Activated CD8-positive, alpha-beta T cell treated with anti-CD3 and anti-CD28 coated beads for 36 hours (primary cell): ENCODE measurements at places on chromosomes 4 and X. TPM values are rescaled to one million over a fixed set of nuclear protein-coding genes. Genes with fewer than 3 reads are reported as not detected.

- no peak for DNase-seq
These were observed 82.5 kb downstream of the GPAT3 start for GRCh38 chr4:83618431-83618830.

DNA sequence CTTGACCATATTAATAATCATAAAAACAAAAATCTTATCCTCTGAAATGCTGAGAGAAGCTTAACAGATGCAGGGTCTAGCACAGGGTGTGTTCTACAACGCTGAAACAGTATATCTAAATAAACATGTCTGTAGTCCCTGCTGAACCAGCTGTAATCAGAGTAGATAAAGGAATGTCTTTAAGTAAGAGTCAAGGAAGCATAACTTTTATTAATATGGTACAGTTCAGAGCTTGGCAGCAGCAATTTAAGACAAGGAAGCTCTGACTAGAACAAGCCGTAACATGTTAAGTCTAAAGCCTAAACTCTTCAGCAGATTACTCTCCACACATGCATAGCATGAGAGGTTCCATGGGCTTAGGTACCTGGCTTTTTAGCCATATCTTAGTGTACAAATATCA, 36.1 kb downstream of the NFKB1 start:
- DNase-seq: no peak

GRCh38 chr4:17780501-17781299, 721 bp downstream of the FAM184B start:
- DNase-seq: no peak

DNA sequence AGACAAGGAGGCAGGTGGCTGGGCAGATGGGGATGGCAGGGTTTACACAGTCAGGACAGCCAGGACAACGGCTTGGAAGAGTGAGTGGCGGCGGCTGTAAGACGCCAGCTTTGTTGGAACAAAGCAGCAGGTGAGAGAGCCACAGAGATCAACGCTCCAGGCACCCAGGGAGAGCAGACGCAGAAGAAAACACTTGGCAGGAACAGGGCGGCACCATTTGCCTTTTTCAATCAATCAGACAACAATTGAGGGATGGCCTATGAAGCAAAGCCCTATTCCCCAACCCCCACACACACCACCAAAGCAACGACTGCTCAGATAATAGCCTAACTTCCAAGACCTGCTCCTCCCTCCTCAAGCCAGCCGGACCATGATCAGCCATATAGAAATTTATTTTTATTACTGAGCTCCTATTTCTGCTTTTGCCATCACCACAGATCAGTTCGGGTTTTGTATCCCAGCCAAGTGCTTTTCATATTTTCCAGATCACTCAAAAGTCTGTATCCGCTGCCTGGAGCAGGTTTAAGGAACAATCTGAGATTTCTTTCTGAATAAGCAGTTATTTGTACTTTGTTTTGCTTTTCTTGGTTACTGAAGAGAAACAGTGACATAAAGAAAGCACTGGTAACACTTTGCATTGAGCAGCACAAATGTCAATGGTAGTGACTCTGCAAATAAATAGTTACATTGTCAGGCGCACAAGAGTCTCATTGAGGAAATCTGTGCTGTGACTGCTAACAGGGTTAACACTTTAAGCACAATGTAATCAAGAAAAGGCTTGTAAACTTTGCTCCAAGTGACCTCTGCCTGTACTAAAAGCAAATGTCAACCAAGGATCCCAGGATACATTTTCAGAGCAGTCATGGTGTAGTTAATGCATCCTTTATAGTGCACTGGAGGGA, 81.8 kb upstream of the RBPJ start:
- DNase-seq: no peak

PCSK1N gene
- total RNA-seq: 1.4 TPM

DNA sequence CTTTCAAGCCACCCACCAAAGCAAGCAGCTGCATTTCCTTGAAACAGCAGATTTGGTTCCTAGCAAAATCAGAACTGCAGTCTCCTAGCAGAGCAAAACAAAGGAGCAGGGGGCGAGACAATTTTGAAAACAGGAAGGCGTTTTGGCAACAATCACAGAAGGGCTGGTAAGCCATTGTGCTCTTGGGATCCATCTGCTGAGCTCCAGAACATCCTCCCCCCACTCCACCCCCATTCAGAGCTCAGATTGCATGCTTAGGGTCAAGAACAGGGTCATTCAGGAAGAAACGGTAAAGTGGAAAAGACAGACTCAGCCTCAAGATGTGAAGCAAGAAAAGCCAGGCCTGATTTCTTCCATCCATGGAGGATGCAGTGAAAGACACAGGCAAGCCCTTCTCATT, 7.6 kb upstream of the PCDH19 start:
- no peak for DNase-seq

- DNase-seq: no peak
These were observed 146.4 kb downstream of the FHIP1A start for GRCh38 chr4:151555151-151555945.

- no peak for DNase-seq
These were observed 36.7 kb downstream of the DIAPH2 start for GRCh38 chrX:96721354-96721753.

DNA sequence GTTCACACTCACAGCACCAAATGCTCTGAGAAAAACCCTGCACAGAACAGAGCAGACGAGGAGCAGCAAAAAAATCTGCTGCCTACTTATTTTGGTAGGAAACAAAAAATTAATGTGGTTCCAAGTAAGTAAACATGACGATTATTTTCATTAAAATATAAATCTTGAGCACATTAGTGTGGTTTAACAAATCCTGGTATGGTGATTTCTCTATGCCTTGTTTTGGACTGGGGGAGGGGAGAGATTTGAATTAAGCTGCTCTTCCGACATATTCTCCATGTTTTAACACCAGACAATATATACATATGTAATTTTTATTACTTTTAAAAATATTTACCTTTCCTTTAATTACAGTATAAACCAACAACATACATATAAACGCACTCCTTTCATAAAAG, 1.8 kb downstream of the CAMK2D start:
- DNase-seq: no peak

DNA sequence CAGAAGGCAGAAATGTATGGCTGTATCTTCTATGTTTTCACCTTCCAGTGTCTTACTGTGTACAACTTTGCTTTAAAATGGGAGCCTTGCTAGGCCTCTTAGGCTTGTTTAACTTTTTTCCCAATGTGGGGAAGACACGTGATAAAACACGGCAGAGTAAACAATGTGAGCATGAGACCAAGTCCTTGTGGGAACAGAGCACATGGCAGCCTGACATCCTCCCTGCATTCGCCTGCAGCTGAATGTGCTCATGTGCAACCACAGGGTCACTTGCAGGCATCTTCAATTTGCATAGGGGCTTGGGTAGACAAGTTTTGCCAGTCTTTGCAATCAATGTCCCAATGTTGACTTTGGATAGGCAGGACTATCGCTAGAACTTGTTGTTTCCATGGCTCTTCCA, 91.8 kb downstream of the CCNG2 start:
- DNase-seq: no peak

GRCh38 chr4:149751174-149751573, 64.5 kb downstream of the IQCM start:
- DNase-seq: no peak

DNA sequence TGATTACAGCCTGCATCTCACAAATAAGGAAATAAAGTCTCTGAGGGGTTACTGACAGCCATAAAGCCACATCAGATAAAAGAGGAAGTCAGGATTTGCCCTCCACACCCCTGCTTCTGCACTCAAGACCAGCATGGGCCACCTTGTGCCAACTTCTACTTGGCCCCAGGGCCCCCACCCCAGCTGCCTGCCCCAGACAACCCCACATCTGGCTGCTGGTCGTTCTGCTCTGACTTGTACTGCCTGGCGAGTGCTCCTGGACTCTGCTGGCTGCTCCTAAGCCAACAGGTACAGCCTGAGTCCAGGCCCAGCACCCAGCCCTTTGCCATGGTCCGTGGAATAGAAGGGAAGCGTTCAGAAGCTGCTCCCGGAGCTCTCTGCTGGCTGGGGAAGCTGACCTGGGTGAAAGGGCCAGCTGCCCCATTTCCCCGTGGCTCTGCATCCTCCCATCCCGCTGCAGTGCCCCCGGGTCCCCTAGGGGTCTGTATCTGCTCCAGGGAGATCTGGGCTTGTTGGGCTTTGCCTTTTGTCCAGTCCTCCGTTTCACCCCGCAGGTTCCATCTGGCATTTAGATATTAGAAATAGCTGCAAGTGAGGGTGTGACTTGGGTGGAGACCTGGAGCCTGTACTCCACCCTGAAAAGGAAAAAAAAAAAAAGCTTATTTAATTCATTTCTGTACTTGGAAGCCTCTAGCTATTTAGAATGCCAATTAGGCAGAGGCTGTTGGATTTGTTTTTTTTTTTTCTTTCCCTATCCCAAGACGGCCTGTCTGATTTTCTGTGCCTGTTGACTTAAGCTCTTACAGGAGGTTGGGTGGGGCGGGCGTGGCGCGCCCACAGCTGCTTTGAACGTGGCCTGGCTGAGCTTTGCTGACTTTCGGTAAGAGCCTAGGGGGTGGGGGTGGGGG, 194.7 kb downstream of the PTTG2 start:
- peak; percentile 17 for DNase-seq

DNA sequence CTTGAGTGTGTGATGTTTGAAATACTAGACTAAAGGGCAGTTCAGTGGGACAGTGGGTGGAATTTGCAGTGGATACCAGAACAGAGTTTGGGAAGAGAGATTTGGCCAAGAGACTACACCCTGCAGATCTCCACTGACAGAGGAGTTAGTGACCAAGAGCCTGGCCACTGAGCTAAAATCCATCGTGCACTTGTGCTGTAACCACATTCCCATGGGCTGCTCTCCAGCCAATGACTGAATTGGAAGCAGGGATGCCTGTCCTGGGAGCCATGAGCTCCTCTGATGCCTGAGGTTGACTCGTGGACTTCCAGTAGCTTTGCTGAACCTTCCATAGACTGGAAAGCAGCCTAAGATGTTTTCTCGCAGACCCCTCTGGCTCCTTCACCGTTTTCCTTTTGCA, 296.1 kb downstream of the TRIML1 start:
- DNase-seq: no peak

SPINK2 gene
- not detected for total RNA-seq

- DNase-seq: no peak
These were observed 341.2 kb upstream of the BOD1L1 start for GRCh38 chr4:13968723-13969122.

CLDN2 gene
- not detected for total RNA-seq

- DNase-seq: no peak
These were observed 51.0 kb upstream of the RASGEF1B start for GRCh38 chr4:81522711-81523110.

GPRIN3 gene
- total RNA-seq: 10.6 TPM

CCDC120 gene
- total RNA-seq: 3.7 TPM

DNA sequence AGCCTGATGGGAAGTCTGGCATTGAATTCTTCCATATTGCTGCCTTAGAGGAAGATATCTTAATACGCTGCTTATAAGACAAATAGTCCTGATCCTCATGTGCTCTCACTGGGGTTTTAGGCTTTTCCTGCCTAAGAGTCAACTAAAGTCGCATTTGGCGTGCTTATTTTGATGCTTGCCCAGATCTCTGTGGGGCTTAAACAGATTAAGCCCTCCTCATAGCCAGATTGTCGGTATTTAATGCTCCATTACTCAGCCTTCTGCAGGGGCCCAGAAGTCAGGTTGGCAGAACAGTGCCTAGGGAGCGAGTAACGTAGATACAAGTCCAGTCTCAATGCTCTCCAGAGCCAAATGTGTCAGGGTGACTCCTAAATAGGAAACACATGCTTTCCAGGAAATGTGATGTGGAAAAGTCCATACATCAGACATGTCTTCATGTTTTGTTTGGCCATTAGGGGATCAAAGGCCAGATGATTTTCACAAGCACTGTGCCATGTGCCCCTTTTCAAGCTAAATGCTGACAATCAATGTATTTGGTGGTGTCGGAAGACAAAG, 262.8 kb downstream of the PRDM5 start:
- no peak for DNase-seq

DNA sequence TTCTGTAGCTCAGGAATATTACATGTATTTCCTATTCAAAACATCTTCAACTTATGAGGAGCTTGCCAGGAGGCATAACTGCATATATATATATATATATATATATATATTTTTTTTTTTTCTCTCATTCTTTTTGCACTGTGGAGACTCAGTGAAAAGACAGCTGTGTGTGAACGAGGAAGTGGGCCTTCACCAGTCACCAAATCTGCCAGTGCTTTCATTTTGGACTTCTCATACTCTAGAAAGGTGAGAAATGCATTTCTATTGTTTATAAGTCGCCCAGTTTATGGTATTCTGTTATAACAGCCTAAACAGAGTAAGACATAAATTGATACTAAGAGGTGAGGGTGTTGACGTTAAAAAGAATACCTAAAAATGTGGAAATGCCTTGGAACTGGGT, 710.6 kb downstream of the TRAM1L1 start:
- no peak for DNase-seq

CCDC160 gene
- total RNA-seq: not detected

DNA sequence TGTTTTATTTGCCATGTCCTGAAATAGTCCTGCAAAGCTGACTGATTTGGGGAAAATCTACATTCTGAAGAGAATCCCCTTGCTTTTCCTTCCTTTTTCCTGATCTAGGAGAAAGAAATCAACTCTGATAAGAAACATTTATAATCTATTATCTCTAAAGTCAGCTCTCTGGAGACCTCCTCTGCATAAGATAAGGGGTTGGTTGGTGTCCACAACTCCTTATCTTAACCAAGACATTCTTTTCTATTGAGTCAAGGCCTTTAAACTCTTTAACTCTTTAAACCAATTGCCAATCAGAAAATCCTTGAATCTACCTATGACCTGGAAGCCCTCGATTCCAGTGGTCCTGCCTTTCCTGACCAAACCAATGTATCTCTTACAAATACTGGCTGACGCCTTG, 373.6 kb upstream of the RASGEF1B start:
- no peak for DNase-seq

DNA sequence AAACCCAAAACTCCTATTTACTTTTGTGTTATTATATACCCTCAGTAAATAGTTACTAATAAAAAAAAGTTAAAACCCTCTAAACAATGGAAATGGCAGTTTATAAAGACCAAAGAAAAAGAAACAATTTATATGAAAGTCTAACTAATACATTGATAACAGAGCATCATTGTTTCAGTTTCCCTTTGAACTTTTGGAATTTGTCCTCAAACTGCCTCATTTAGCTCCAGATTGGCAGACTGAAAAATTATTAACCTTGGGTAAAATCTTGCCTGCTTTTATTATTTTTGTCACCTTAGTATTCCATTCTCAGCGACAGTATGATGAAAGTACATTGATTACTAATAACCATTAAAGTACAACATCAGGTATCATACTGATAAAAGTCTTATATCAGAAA, 124.0 kb downstream of the PDE5A start:
- no peak for DNase-seq
